Body of pancreas (tissue), 4 donors: ENCODE measurements at places on chromosomes 2 and 18. TPM values are rescaled to one million over a fixed set of nuclear protein-coding genes. Genes with fewer than 3 reads are reported as not detected.
A peak's percentile ranks its signal among the peaks of the same experiment; 100 is the strongest.

Gene FOXI3
- total RNA-seq: not detected

Gene DCTN1
- total RNA-seq: 82.4 TPM

GRCh38 chr2:231181860-231182512 lies 16.4 kb upstream of the ARMC9 start:
- DNase-seq: peak; percentile 72

Gene ANKRD30B
- 0.26 TPM for total RNA-seq

GRCh38 chr2:219511547-219512325 lies 2.5 kb upstream of the ASIC4 start:
- no peak for DNase-seq

GRCh38 chr2:96485751-96486651 lies 19.2 kb downstream of the NEURL3 start:
- peak; percentile 81 for DNase-seq

GRCh38 chr2:30770816-30771576 lies 36.2 kb downstream of the CAPN13 start:
- no peak for DNase-seq

DNA sequence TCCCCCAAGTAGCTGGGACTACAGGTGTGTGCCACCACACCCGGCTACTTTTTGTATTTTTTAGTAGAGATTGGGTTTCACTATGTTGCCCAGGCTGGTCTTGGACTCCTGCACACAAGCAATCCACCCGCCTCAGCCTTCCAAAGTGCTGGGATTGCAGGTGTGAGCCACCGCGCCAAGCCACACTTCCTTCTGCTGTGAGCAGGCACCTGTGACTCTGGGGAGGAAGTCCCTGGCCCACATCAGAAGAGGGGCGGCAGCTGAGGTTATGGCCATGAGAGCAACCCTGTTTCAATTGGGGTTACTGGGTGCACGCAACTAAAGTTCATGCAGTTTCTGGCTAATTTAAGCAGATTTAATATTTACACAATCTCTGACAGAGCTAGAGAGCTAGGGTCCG lies 91.0 kb downstream of the PLB1 start:
- DNase-seq: no peak

Gene USP34
- 96.5 TPM for total RNA-seq

- DNase-seq: no peak
These were observed 17.7 kb upstream of the PHLPP1 start for GRCh38 chr18:62697636-62698035.

DNA sequence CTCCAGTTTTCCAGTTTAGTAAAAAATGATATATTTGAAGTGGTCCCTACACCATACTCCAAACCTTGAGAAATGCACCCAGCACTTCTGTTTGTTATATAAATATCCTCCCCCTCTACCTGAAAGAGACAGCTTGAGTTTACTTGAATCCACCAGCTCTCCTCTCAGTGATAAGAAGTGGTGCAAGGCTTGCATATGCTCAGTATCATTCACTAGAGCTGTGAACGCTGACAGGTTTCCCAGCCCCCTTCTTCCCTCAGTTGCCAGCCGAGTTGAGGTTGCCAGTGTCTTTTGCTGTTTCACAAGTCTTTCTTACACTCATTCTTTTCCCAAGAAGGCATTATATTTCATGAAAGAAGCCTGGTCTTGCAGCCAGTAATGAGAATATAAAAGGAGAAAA lies 880.0 kb downstream of the LRRTM4 start:
- no peak for DNase-seq

- no peak for DNase-seq
These were observed 101.3 kb downstream of the ANKRD44 start for GRCh38 chr2:197209246-197209645.

GRCh38 chr18:45275367-45276113 lies 339.7 kb upstream of the SLC14A2 start:
- DNase-seq: no peak

Gene GALNT14
- 2.6 TPM for total RNA-seq

- DNase-seq: peak; percentile 31
These were observed 39.8 kb downstream of the TTN start for GRCh38 chr2:178767094-178768060.

- no peak for DNase-seq
These were observed 69.5 kb downstream of the ARL4C start for GRCh38 chr2:234427081-234428061.

Gene RAB6C
- total RNA-seq: not detected

GRCh38 chr2:152492131-152492530 lies 157.2 kb downstream of the FMNL2 start:
- DNase-seq: no peak
